ENCODE measurements at places on chromosomes 1 and 21. TPM values are rescaled to one million over a fixed set of nuclear protein-coding genes. Genes with fewer than 3 reads are reported as not detected.

UMODL1 gene
- total RNA-seq: not detected

MFN2 gene
- 57.3 TPM for total RNA-seq

CHAF1B gene
- total RNA-seq: 2.1 TPM

S100A1 gene
- total RNA-seq: not detected

SLAMF1 gene
- not detected for total RNA-seq

SPATA1 gene
- total RNA-seq: 0.92 TPM

CTSS gene
- 25.8 TPM for total RNA-seq

PRAMEF4 gene
- not detected for total RNA-seq

RHBG gene
- not detected for total RNA-seq

OR10J1 gene
- total RNA-seq: not detected

Data from aortic smooth muscle cell (primary cell).